Cortex of kidney (tissue), 1 donor: ENCODE measurements at places on chromosomes 5 and 9.

GRCh38 chr5:152638996-152639552, 234.0 kb upstream of the NMUR2 start:
- no peak for DNase-seq

- DNase-seq, result no peak
Observed at GRCh38 chr5:160129841-160130240, 10.6 kb upstream of the PWWP2A start.

- DNase-seq, result no peak
Observed at GRCh38 chr5:139689631-139690063, 41.5 kb downstream of the CXXC5 start.

DNA sequence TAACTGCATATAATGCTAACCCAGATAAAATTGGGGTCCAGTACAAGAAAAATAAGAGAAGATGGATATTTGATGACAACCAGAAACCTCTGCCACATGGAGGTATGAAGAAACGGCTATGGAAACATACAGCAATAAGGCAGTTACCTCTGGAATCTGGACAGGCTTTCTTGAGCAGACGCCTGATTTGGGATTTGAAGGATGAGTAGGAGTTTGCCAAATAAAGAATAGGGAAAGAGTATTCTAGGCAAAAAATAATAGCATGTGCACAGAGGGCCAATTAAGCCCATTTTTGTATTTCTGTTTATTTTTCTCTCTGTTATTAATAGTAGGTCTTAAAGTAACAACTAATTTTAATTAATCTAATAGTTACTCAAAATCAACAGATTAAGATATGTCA, 144.9 kb downstream of the ADAMTSL1 start:
- DNase-seq, result no peak

DNA sequence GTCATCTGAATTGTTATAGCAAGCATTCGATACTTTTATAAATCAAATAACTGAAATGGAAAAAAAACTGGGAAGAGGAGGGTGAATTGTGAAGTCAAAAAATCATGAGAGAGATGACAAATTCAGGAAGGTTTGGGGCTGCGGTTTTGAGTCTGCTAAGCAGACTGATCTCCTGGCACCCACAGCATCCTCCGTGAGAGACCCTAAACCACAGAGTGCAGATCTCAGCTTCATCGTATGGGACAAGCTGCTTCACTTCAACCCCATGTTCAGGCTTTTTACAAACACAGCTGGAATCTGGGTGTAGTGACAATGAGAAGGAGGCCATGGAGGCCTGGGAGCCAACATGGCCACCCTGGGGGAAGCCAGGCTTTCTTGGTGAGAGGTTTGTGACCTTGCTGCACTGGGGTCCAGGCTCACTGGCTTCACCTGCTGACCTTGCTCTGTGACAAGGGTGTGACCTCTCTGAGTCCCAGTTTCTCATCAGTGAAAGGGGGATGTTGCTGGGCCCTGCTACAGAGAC, 19.4 kb downstream of the USP20 start:
- DNase-seq, result no peak

- no peak for DNase-seq
Observed at GRCh38 chr5:174000076-174000475, 11.1 kb downstream of the C5orf47 start.

DNA sequence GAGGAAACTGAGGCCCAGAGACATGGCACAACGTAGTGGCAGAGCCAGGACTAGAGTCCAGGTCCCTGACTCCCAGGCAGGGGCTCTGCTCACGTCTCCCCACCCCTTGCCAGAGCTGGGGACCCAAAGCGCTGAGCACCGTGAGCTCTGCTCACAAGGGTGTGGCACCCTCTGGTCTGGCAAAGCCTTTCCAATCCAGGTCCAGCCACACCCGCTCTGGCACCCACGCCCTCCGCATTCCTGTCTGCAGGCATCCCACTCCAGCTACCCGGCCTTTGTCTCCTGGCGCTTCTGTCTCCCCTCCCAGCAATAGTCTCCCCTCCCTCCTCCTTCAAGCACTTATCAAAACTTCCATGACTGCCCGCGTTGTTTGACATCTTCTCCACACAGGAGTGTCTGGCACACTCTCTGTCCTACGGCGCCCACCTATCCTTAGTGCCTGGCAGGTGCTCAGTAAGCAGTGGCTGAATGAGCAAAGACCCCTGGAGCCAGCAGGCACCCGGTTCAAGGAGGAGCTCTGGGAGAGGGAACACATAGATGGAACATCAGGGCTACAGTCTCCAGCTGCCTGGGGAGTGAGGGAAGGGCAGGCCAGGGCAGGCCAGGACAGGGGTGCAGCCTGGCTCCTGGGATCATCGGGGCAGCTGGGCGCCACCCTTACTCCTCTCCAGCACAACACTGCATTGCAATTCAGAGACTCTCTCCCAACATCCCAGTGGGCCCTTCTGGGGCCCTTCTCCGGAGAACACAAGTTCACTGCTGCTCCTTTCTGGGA, 12.0 kb downstream of the HIGD2A start:
- DNase-seq, result no peak

DNA sequence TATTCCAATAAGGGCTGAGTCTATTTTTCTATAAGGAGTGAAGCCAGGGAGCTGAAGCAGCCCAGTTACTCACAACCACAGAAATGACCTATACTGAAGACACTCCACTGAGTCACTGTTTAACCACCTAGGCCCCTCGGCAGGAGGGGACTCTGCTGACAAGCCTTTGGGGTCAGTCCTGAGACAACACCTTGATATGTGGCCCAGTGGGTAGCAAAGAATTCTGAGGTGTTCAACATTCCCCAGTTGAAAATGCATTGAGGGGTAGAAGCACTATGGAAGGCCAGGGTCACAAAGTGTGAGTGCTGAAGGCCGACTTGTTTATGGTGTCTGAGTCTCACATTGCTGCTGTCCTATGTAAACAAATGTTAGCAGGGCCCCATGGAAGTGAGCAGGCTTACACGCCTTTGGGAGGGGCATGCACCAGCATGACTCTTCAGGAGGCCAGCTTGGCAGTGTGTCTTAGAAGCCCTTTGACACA, 112.6 kb upstream of the NFIL3 start:
- DNase-seq, result no peak

- no peak for DNase-seq
Observed at GRCh38 chr9:96646081-96646991, 8.8 kb downstream of the PRXL2C start.

GRCh38 chr9:14014218-14014617, 299.7 kb downstream of the NFIB start:
- no peak for DNase-seq

DNA sequence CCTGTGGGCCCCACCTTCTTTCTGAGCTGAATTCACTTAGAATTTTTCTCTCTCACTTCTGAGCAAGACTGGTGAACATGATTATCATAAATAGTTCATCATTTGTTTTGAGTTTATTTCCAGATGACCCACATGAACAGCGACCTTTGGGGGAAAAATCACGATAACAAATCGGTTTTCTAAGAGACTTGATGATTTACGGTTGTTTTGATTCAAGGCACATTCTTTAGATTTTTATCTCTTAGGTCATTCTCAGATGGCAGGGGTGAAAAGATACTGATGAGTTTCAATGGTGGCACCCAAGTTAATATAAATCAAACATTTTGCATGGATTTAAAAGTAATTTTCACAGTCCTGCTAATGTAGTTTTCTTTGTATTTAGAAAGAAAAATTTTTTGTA, 95.1 kb downstream of the DMXL1 start:
- DNase-seq, result no peak

- DNase-seq, result no peak
Observed at GRCh38 chr9:2785060-2785950, 58.6 kb downstream of the PUM3 start.

GRCh38 chr9:77714077-77714549, 66.0 kb upstream of the GNA14 start:
- DNase-seq, result no peak

GRCh38 chr5:173729079-173729765, 112.8 kb upstream of the BOD1 start:
- no peak for DNase-seq

- DNase-seq, result no peak
Observed at GRCh38 chr5:165139262-165139661, 1633.8 kb downstream of the MAT2B start.

GRCh38 chr5:160467555-160468362, 46.1 kb downstream of the PTTG1 start:
- DNase-seq, result no peak

- DNase-seq, result no peak
Observed at GRCh38 chr9:18394847-18395351, 79.1 kb upstream of the ADAMTSL1 start.

- DNase-seq, result no peak
Observed at GRCh38 chr5:120419127-120419526, 45.0 kb upstream of the PRR16 start.

DNA sequence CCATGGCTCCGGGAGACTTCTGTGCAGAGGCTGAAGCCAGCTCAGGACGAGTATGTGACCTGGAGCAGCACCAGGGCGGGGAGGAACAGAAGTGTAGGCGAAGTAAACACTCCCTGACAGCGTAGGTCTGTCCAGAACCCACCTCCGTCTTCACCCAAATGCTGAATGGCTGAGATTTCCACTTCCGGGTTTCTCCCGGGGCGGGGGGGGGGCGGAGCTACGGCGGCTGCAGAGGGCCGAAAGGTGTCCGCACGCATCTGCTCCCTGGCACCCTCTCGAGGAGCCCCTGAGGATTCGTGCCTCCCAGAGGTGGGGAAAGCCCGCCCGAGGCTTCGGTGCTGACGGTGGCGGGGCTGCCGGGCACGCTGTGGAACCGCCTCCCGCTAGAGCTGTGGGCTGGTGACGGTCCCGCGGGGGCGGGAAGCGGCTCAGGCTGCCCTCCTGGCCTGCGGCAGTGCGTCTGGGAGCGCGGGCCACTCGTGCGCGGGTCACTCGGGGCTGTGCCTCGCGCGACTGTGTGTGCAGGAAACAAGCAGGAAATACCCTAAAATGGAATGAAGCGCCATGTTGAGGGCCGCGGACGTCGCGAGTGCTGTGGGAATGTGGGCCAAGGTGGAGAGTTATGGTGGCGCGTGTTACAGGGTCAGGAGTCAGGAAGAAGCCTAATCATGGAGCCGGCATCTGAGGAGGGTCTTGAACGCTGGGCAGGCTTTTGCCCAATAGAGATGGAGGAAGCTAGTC, 1425.4 kb downstream of the FOXD4L5 start:
- DNase-seq, result no peak

- no peak for DNase-seq
Observed at GRCh38 chr5:64861281-64861680, 92.6 kb downstream of the CWC27 start.

- DNase-seq, result no peak
Observed at GRCh38 chr9:16871336-16872151, 1.1 kb upstream of the BNC2 start.

DNA sequence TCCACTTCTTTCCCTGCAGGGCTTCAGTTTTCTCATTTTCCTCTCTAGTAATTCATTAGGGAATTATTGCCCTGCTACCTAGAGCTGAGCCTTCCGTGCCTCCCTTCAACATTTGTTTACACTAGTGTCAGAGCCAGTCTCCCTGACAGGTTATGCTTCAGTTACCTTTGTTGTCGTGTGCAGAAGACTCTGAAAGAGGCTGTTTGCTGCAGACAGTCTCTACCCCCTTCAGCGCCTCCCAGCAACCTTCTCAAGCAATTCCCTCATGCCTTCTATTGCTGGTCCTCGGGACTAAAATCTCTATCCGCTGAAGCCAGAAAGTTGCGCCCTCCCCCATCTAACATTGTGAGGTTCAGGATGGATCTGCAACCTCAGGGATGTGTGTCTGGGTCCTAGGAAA, 12.8 kb downstream of the RALGPS1 start:
- DNase-seq, result no peak

DNA sequence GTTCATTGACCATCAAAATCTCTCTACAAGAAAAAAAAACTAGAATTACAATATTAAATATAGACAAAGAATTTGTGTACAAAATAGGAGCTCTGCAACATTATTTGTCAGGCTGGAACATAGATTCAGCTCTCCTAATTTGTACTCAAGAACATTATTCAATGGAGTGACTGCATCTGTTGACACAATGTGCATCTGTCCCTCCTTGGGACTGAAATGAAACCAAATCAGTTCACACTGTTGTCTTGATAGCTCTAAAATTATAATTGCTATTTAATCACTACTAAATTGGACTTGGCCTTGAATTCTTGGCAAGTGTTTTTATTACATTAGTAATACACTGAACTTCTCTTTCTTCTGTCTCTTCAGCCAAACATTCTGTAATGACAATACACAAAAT, 47.7 kb downstream of the FTMT start:
- DNase-seq, result no peak

GRCh38 chr5:151627650-151628049, 36.5 kb upstream of the FAT2 start:
- no peak for DNase-seq

GRCh38 chr5:179287631-179288030, 57.6 kb downstream of the ADAMTS2 start:
- DNase-seq, result no peak

DNA sequence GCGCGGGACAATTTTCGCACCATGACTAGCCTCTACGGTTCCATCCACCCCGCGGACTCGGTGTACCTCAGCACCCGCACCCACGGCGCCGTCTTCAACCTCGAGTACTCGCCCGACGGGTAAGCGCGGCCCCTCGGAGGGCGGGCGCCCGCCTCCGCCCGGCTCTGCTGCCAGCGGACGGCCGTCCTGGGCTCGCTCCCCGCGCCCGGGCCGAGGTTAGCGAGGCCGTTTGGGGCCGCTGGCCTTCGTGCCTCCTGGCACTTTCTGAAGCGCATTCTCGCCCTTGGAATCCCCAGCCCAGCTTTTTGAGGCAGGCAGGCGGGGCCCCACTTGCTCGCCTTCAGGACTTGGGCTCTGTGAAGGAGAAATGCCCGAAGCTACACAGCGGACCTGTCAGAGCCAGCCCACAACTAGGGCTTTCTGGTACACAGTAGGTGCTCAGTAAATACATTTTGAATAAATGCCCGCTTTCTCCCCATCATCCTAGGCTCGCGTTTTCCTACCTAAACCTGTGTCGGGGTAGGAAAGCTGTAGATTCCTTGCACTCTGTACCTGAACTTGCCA, 772 bp downstream of the DCAF10 start:
- DNase-seq, result no peak

DNA sequence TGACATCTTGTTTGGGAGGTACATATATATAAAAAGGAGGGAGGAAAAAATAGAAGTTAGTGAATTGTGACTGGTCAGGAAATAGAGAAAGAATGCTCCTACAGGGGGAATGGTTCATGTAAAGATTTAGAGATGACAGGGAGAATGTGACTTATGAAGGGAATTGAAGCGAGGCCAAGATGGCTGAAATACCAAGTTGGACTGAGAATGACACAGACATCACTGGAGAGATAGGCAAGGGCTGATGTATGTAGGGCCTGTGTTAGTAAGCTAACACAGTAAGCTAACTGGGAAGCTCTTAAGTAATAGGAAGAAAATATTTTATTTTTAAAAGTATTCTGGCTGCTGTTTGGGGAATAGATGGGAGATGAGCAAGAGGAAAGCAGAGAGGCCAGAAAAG, 286.3 kb downstream of the NNT start:
- no peak for DNase-seq

- DNase-seq, result no peak
Observed at GRCh38 chr5:18102733-18103132, 468.5 kb downstream of the TAF11L14 start.
